Stimulated activated CD4-positive, alpha-beta T cell treated with anti-CD3 and anti-CD28 coated beads, TNF-alpha, amount 100 ng/mL, for 24 hours (primary cell): ENCODE measurements at places on chromosomes 7 and 10.

DNA sequence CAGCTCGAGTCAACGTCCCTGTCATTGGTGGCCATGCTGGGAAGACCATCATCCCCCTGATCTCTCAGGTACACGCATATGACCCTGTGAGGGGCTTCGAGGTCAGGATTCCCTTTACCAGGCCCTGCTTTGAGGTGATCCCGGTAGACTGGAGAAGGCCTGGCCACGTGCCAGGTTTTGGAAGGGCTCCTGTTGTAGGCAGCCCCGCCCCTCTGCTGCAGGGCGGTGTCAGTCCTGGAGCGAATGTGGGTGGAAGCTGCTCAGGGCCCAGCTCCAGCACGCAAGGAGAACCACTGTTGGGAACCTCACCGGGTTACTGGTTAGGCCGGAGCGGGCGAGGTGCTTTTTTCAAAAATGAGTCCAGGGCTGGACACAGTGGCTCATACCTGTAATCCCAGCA lies 15.6 kb downstream of the MDH2 start:
- DNase-seq = no peak

- no peak for DNase-seq
These were observed 49.7 kb downstream of the UNC5B start for GRCh38 chr10:71262027-71262426.

- no peak for DNase-seq
These were observed 258.2 kb upstream of the GLI3 start for GRCh38 chr7:42495256-42495655.

- DNase-seq = no peak
These were observed 55.5 kb upstream of the CCNJ start for GRCh38 chr10:95987685-95988426.

DNA sequence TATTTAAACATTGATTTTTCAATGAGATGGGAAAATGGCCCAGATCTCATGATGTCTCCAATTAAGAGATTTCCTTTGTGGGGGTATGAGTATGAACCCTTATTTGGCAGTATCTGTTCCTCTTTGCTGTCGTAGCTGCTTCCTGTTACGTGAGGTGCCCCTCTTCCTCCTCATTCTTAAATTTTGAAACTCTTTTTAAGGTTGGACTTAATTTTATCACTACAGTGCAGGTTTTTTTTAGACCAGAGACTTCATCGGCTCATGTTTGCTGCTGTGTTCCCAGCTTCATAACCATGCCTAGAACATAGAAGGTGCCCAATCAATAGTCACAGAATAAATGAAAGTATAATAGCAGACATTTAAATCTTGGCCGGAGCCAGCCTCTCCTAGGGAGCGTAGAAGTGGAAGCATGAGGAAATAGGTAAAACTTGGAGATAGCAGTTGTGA lies 2.4 kb downstream of the MIOS start:
- no peak for DNase-seq

- DNase-seq = no peak
These were observed 610.5 kb downstream of the ACTR3B start for GRCh38 chr7:153370092-153370491.

- peak; percentile 54 for DNase-seq
These were observed at the start of gene PTPRN2 for GRCh38 chr7:158587162-158588084. PTPRN2 (minus strand) TSS chr7:158587823.
